Right forelimb (tissue), 1 donor: ENCODE measurements at places on chromosomes 3 and 15.

DNA sequence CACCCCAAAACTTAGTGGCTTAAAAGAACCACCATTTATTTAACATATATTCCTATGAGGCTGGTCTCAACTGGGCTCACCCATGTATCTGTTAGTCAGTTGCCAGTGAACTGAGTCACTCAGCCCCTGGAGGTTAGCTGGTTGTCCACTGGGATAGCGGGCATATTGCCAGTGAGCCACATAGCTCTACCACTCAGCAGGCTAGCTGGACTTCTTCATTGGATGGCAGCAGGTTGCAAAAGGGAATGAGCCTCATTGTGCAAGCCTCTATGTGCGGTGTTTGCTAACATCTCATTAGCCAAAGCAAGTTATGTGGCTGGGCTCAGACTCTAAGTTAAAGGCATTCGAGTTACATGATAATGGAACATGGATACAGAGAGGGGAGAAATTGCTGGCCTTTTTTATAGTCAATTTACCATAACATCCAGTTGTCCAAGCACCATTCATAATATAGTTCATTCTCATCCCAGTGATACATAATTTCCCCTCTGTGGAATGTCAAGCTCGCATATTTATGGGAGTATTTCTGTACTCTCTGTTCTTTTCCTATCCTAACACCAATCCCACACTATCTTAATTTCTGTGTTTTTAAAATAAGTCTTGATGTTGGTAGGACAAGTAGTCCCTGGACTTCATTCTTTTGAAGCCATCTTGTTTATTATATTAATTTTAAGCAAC is 8.7 kb downstream of the BTD start:
- DNase-seq, result no peak

DNA sequence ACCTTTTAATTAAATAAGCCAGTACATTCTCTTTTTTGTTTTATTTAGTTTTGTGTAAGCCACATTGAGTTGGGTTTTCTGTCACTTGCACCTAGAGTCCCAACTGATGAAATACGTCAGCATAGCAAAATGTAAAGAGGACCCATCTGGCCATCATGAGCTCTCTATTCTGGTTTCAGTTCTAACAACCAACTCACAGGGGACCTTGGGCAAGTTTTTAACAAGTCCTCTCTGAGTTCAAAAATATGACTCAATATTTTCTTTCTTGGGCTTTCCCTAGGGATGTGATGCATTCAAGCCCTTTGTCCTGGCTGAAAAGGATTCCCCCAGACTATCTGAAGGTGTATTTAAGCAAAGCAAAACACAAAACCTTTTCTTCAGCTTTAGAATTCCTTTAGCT is 32.9 kb downstream of the PLCH1 start:
- no peak for DNase-seq

DNA sequence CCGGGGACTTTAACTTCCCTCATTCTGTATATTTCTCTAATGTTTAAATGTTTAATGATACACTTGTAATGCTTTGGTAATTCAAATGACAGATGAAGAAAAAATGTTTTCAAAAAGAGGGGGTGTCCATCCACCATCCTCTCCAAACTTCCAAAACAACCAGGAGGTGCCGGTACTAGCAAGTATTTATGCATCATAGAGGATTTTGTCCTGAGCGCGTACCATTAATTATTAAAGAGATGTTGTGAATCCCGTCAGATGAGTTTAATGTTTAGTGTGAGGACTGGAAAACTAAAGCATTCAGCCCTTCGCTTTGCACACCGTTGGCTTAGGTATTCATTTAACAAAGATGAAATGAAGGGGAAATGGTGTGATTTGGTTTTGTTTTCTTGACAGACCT is 1.3 kb downstream of the SLC28A1 start:
- DNase-seq, result no peak

DNA sequence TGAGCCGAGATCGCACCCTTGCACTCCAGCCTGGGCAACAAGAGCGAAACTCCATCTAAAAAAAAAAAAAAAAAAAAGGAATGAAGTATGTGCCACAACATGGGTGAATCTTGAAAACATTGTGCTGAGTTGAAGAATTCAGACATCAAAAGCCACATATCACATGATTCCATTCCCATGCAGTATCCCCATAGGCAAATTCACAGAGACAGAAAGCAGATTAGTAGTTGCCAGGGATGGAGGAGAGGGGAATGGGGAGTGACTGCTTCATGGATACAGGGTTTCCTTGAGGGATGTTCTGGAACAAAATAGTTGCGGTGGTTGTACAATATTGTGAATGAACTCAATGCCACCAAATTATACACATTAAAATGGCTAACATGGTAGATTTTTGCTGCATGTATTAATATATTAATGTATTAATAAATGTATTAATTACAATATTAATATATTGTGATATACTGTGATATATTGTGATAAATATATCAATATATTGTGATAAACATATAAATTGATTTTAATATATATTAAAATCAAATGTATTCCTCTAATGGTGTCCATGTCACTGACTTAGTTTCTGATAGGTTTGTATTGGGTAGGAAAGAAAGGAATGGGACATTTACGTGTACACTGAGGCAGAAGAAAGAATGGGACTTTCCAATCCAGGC is 34.9 kb downstream of the SMAD3 start:
- no peak for DNase-seq

GRCh38 chr3:110470310-110470709 is 601.3 kb upstream of the NECTIN3 start:
- DNase-seq, result no peak

- DNase-seq, result no peak
These were observed 119.3 kb downstream of the IGF2BP2 start for GRCh38 chr3:185705498-185705897.

DNA sequence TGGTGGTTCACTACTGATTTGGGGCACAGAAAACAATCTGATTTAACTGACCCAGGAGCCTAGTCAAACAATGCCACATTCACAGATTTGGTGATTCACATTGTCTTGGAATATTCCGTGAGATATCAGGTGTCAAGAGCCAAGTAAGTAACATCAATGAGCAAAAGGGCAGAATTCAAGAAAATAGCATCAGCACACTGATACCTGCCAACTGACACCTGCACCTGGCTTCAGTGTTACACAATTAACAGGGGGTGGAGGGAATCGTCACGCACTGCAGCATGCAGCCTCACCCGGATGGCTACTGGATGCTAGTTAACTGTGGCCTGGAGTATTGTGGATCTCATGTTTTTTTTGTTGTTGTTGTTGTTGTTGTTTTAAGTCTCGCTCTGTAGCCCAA is 17.6 kb downstream of the CCNL1 start:
- no peak for DNase-seq

- no peak for DNase-seq
These were observed 39.8 kb downstream of the CD47 start for GRCh38 chr3:108051005-108051404.

- no peak for DNase-seq
These were observed 38.0 kb downstream of the TMEM41A start for GRCh38 chr3:185460719-185461350.

GRCh38 chr3:11991751-11992150 is 12.4 kb upstream of the SYN2 start:
- no peak for DNase-seq

- DNase-seq, result no peak
These were observed 150.5 kb upstream of the LRRFIP2 start for GRCh38 chr3:37324850-37325321.

DNA sequence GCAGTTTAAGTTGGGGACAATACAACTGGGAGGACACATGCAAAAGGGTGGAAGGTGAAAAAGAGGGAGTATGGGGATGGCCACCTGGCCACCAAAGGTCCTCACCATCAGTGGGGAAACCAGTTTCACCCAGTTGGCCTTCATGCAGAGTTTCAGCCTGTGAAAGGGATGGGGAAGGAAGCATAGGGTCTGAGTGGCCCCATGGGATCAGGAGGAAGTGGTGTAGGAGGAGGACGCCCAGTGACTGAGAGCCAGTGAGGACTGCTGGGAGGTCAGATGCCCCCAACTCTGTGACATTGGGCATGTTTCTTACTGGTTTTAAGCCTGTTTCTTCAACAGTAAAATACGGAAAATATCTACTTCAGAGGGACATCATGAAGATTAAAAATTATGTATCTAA is 16.3 kb downstream of the BCL2A1 start:
- DNase-seq, result no peak

GRCh38 chr15:29849716-29850115 is 27.4 kb upstream of the TJP1 start:
- DNase-seq, result no peak

DNA sequence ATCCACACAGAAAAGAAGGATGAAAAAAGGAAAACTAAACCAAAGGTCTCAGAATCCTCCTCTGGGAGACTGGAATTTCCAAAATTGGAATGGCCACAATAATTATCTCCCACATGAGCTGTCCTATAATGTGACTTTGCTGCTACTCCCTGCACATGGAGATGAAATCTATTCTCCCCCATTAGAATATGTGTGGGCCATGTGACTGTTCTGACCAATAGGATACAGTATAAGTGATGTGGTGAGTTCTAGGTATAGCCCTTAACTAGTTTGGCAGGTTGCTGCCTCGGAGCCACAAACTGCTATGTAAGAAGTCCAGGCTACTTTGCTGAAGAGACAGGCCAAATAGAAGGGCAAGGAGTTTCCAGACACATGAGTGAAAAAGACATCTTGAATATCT is 5.2 kb downstream of the TRIM59 start:
- DNase-seq, result no peak

DNA sequence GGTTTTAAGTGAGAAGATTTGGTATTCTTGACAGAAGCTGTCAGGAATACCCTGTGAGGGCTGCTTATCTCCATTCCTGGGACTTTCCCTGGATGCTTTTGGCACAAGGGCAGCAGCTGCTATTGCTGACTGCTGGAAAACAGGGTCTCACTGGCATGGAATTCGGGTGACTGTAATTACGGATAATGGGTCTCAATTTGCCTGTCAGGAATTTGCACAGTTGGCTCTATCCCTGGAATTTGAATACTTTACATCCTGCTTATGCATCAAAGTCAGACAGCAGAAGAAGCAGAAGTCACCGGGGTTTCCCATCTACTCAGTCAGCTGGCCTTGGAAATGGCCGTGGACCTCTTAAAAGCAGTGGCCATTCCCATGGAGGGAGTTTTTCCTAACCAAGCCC is 25.9 kb upstream of the AKAP13 start:
- peak; percentile 45 for DNase-seq

DNA sequence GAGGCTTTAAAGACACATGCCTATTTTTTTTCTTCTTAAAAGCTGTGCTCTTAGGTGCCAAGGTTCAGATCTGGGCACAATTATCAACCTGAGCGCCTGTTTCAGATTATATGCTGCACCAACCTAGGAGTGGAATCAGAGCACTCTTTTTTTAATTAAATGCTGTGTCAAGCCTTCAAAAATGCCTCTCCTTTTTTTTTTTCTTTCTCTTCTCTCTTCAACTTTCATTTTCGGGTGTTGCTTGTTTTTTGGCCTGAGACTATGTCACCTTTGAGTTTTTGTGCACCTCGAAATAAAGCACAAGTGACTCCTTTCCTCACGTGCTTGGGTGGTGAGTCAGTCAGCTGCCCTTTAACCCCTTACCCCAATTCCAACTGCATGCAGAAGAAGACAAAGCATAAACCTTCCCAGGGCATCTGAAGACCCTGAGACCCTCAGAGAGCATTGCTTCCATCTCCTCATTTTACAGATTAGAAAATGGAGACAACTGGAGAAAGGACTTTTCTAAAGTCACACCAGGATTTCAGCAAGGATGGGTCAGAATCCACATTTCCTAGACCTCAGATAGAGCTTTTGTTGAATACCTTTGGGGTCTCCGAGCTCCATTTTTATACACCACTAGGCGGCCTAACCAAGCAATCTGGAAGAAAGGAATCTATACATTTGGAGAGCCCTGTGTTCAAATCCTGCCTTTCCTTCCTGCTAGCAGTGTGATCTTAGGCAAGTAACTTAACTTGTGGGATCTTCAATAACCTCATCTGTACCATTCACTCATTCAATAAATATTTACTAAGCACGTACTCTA is 631 bp upstream of the PRICKLE2 start:
- DNase-seq, result no peak

GRCh38 chr3:156150434-156151066 is 30.2 kb downstream of the KCNAB1 start:
- peak; percentile 48 for DNase-seq

DNA sequence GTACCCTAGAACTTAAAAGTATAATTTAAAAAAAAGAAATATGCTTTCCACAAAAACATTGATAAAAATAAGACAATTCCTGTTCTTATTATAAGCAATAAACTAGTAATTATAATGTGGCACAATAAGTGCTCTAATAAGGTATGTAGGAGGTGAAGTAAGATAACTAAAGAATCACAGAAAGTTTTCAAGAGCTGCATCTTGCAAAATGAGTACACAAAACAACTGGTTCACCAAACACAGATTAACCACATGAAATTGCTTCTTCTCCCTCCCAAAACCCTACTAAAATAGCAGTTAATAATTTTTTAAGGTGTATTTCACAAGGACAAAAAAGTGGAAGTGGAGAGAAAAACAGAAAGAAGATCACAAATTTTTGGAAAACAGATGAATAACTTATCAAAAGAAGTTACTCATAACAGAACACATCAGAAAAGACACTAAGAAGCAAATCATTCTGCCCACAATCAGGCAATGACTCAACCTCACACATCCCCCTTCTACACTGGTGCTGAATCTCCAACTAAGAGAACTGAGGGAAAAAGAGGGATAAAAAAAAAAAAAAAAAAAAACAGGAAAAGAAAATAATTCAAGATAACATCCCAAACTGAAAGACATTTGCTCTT is 64.2 kb downstream of the TBC1D5 start:
- DNase-seq, result no peak

- no peak for DNase-seq
These were observed 30.9 kb downstream of the FNDC3B start for GRCh38 chr3:172070269-172070668.

GRCh38 chr3:66554178-66554577 is 53.4 kb upstream of the LRIG1 start:
- no peak for DNase-seq

GRCh38 chr15:67862750-67863441 is 23.1 kb upstream of the RNU6-1 start:
- no peak for DNase-seq

DNA sequence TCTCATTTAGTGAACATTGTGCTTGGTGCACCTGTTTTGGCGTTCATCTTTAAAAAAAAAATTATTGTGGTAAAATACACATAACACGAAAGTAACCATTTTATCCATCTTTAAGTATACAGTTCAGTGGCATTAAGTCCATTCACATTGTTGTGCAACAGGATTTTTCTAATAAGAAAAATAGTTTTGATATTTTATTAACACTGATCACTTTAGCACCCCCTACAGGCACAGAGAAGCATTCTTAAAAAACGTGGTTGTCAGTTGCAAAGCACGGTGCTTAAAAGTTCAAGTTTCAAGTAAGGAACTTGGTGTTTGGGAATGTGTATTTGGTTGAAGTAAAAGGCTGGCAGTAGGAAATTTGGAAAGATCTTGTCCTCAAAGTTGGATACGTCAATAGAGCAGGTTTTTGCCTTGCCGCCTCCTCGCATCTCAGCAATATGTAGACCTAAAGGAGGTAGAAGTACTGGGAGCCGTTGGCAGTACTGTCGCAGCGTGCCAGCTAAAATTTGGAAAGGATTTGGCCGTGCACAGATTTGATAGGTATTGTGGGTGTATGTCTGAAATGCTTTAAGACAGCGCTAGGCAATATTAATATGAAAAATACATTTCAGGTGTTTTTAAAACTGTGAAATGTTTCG is 110.4 kb downstream of the LRRC28 start:
- no peak for DNase-seq

- no peak for DNase-seq
These were observed 103.7 kb upstream of the TGFBR2 start for GRCh38 chr3:30502742-30503073.
